Posterior vena cava (tissue), 2 donors: ENCODE measurements at places on chromosomes 6 and 20.
A peak's percentile ranks its signal among the peaks of the same experiment; 100 is the strongest.

DNA sequence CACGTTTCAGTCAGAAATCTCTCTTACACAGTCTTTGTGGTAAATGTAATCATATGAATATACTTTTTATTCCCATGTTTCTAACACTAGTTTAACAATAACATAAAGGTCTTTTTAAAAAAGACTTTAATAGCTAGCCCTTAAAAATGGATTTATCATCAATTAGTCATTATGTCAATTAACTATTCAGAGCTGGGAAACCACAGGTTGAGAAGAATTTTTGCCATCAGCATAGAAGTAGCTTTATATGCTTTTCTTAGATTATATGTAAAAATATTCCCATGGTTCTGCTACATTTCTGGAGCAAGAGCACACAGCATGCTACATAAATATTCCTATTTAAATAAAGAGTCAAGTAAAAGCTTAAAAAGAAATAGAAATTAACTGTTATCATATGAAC, 35.5 kb downstream of the ASCC3 start:
- no peak for DNase-seq

- no peak for DNase-seq
These were observed at the start of gene COL9A3 for GRCh38 chr20:62816884-62817873. COL9A3 (plus strand) TSS chr20:62817050; CDS start chr20:62817065, 15 bp downstream.

- DNase-seq = no peak
These were observed 14.5 kb downstream of the RMND1 start for GRCh38 chr6:151437401-151437800.

DNA sequence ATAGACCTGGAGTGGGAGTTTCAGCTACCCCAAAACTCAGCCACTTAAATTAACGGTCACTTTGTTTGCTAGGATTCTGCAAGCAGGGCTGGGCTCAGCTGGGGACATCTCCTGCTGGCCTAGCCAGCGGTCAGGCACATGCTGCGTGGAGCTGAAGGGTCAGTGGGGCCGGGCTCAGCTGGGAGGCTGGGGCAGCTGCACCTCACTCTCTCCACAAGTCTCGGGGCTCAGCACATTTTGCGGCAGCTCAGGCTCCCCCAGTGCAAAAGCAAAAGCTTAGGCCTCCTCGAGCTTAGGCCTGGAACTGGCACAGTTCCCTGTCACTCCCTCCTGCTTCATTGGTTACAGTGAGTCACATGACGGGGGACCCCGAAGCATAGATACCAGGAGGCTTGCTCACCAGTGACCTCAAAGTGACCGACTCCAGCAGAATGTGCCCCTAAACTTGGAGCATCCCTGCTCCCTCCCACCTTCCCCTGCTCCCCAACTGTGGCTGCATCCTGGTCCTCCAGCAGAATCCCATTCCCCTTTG, 80.6 kb upstream of the CST7 start:
- no peak for DNase-seq

GRCh38 chr6:32953775-32954174, 878 bp upstream of the HLA-DMA start:
- no peak for DNase-seq

DNA sequence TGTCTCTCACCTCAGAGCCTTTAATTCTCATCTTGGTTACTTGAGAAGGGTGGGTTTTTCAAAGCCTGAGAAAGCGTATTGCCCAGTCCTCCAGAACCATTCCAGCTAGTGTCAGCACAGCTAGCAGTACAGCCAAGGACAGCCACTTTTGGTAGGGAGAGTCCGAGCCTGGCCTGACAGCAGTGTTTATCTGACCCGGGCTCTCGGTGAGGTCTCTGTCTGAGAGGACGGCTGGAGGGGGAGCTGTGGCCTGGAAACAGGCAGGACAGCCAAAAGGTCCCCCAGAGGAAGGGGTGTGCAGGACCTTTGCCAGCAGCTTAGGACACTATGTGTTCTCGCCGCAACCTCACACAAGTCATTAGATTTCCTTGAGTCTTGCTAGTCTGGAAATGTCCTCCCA, 38.8 kb downstream of the LYRM2 start:
- DNase-seq = no peak

- no peak for DNase-seq
These were observed 441.5 kb downstream of the HTR1B start for GRCh38 chr6:77021778-77022177.

DNA sequence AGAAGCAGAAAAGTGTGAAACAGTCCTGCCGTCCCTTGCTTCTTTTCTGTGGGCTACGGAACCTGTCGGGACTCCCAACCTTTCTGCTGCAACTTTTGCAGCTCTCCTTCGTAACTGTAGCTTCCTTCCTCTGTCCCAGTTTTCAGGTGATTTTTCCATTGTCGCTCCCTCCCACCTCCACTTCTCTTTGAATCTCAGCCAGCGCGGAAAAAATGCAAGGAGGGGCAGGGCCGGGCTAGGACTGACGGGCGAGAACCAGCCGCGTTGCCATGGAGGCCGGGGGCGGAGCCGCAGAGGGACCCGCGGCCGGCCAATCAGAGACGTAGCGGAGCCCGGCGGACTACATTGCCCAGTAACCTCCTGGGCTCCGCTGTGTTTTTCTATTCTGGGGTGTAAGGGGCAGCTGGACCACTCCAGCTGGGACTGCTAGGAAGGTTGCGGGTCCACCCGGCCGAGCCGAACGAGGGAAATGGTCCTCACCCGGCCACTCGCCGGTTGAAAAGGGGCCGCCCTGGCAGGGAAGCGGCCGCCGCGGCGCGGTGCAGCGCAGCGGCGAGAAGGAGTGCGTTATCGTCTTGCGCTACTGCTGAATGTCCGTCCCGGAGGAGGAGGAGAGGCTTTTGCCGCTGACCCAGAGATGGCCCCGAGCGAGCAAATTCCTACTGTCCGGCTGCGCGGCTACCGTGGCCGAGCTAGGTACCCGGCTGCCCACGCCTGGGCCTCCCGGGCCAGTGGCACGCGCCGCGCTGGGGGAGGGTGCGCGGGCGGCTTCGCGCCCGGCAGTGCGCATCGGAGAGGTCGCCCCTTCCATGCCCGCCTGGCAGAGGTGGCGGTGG, at the start of the genes CYP39A1 and SLC25A27:
TSS of gene CYP39A1 (minus strand) at position 216 of the 836 bp plus-strand sequence. CDS start 236 bp downstream, outside the sequence.
TSS of gene SLC25A27 (plus strand) at position 373 of the 836 bp plus-strand sequence. CDS start at position 591, 218 bp downstream.
- DNase-seq = peak; percentile 96

- no peak for DNase-seq
These were observed 18.9 kb upstream of the ADGRF5 start for GRCh38 chr6:46940433-46941226.

DNA sequence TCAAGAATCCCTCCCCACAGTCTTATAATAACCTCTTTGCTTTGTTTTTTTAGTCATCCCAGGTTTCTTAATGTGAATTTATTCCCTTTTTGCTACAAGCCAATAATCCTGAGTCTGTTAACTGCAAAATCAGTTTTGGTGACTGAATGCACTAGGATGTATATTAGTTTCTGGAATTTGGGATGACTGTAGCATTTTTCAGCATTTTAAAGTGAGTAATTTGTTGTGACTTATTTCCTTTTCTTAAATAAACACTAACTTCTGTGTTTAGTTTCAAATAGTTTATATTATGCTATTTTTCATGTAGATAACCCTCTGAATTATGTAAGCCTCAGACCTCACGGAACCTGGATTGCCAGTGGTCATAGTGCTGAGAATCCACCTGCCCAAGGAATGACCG, 5.5 kb downstream of the CST1 start:
- DNase-seq = no peak

GRCh38 chr6:8100159-8100854, 2.0 kb downstream of the EEF1E1 start:
- DNase-seq = no peak

DNA sequence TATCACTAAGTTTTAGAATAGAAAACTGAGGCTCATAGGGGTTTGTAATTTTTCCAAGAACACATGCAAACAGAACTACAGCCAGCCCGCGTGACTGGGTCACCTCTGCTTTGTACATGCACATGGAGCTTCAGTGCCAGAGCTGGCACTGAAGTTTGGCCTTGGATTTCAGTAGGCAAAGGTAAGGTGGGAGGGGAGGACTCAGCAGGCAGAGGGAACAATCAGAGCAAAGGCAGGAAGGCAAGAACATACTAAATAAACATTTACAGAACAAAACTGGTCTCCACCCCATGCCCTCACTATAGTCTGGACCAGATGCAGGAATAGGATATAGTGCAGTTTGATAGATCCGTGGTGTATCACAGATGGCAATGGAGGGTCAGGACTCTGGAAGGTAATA, 13.6 kb upstream of the ABRACL start:
- no peak for DNase-seq

DNA sequence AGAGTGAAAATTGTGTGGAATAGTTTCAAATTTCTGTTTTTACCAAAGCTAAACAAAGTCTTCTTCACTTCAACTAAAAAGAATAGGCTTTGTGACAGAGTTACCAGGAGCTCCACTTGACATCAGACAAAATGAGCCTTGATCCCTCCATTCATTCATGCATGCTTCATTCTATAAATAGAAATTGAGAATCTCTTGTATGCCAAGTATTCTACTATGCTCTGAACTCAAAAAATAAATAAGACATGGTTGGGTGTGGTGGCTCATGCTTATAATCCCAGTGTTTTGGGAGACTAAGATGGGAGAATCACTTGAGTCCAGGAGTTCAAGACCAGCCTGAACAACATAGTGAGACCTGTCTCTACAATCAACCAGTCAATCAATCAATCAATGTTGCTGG, 236.6 kb upstream of the FAM83B start:
- no peak for DNase-seq
